ENCODE measurements at places on chromosomes 13 and 19. TPM values are rescaled to one million over a fixed set of nuclear protein-coding genes. Genes with fewer than 3 reads are reported as not detected.

- no peak for DNase-seq
These were observed 11.4 kb upstream of the MYCBP2 start for GRCh38 chr13:77338329-77338728.

DNA sequence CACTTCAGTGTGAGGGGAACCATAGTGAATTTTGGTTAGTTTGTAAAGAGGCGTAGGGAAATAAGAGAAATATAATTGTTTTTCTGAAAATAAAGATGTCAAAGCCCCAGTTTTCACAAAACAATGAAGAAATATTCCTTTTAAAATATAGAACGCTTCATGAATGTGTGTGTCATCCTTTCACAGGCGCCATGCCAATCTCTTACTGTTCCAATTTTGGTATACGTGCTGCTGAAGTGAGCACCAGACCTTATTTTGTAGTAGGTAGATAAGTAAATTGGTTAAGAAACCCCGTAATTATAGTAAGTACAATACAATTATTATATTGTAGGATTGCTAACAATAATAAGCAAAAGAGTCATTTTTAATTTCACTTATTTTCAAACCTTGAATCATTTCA, 43.3 kb downstream of the NAA16 start:
- no peak for DNase-seq

The HS6ST3 gene
- not detected for total RNA-seq

The OR1I1 gene
- not detected for total RNA-seq

- no peak for DNase-seq
These were observed 2.0 kb upstream of the CSNK1A1L start for GRCh38 chr13:37107456-37107855.
